ENCODE measurements at places on chromosomes 5 and 9.

- DNase-seq = peak; percentile 37
Observed at GRCh38 chr5:32522429-32523143, 62.8 kb upstream of the SUB1 start.

DNA sequence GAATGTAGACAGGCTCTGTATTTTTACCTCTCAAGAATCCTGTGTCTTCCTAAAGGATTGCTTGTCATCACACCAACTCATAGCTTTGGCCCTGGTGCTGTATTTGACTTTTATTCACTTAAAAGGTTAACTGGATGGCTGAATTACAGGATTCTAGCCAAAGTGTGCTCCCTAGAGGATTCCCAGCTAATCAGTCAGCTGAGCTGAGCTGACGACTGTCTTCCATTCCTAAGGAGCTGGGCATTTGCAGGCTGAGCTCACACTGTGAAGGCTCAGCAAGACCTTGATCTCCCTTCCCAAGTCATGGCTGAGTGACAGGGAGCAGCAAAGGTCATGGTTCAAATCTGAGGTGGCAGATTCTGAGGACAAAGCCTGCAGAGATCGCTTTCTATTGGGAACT lies 59.0 kb upstream of the PALM2AKAP2 start:
- no peak for DNase-seq

DNA sequence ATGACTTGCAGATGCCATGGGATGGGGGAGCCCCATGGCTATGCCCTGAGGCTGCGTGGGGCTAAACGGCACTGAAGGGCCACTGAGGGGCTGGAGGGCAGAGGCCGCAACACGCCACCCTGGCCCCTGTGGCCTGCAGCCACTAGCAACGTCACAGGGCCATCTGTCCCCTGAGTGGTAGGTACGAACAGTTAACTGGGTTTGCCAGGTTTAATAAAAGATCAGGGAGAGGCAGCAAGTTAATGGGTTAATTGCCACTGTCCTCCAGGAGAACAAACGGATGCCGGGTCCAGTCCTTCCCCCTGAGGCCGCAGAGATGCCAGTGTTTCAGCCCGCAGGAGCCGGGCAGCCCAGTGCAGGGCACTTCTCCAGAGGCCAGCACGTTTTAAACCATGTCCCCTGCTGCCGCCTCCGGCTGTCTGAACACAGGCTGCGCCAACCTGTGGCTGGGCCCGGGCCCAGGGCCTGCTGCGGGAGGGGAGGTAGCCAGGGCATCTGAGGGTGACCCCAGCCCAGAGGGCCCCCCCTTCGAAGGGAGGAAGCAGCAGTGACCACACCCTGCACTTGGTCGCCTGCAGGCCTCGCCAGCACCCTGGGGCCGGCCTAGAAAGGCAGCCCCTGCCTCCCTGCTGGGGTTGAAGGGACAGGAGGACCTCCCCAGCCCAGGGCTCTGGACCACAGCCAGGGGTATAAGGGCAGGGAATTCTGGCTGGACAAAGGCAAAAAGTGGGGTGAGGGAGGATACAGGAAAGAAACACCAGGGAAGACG lies 227.3 kb downstream of the FANCC start:
- no peak for DNase-seq

DNA sequence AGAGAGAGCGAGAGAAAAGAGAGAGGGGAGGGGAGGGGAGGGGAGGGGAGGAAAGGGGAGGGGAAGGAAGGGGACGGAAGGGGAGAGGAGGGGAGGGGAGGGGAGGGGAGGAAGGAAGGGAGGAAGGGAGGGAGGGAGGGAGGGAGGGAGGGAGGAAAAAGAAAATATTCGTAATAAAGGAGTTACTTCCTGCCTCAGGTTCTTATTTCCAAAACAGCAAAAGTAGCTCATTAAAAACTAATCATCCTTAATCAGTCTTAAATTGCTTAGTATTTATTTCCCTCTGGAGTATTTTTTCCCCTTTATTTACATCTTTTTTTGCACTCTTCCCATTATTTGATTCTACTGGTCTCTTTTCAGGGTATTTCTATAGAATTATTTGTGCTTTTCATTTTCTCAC lies 162.3 kb downstream of the FANCC start:
- no peak for DNase-seq

Data from ACHN (cell line).